ENCODE measurements at places on chromosomes 11 and 22. TPM values are rescaled to one million over a fixed set of nuclear protein-coding genes. Genes with fewer than 3 reads are reported as not detected.

The CCDC73 gene
- total RNA-seq, result not detected

The UPB1 gene
- under 0.01 TPM for total RNA-seq

The SLC37A2 gene
- total RNA-seq, result 1.7 TPM

The GGT5 gene
- 12.1 TPM for total RNA-seq

The PRRG4 gene
- 0.89 TPM for total RNA-seq

The HPS5 gene
- 47.5 TPM for total RNA-seq

The APOL4 gene
- 0.39 TPM for total RNA-seq

The FAM111B gene
- 4.2 TPM for total RNA-seq

The SMIM35 gene
- total RNA-seq, result not detected

The OR2AG2 gene
- total RNA-seq, result 0.10 TPM

The DNAJC4 gene
- 13.2 TPM for total RNA-seq

The CNGA4 gene
- total RNA-seq, result 0.17 TPM

The NCAM1 gene
- total RNA-seq, result 1.6 TPM

The TRMT2A gene
- total RNA-seq, result 63.3 TPM

The OR51E2 gene
- not detected for total RNA-seq

The SNX32 gene
- 4.0 TPM for total RNA-seq

The MUC2 gene
- not detected for total RNA-seq

The ZNF70 gene
- 7.8 TPM for total RNA-seq

The ALKBH3 gene
- total RNA-seq, result 17.1 TPM

The SCUBE2 gene
- total RNA-seq, result 1.3 TPM

The DDI1 gene
- total RNA-seq, result not detected

The GDPD4 gene
- total RNA-seq, result not detected

The RASSF10 gene
- not detected for total RNA-seq

The CD3D gene
- not detected for total RNA-seq

The HSCB gene
- total RNA-seq, result 10.4 TPM

The FZD4 gene
- total RNA-seq, result 29.6 TPM

The SYT9 gene
- 0.07 TPM for total RNA-seq

The OR9Q2 gene
- total RNA-seq, result not detected

The SLC3A2 gene
- 190 TPM for total RNA-seq

The OR51F2 gene
- not detected for total RNA-seq

The USH1C gene
- total RNA-seq, result not detected

The EHF gene
- total RNA-seq, result 0.20 TPM

The STIM1 gene
- total RNA-seq, result 48.1 TPM

The TMEM45B gene
- not detected for total RNA-seq

The CARD18 gene
- not detected for total RNA-seq

The SCGB1D2 gene
- not detected for total RNA-seq

The PIWIL4 gene
- 4.6 TPM for total RNA-seq

The OTOG gene
- total RNA-seq, result not detected

The ATM gene
- 123 TPM for total RNA-seq

The SYT13 gene
- total RNA-seq, result under 0.01 TPM

The CCDC90B gene
- 51.6 TPM for total RNA-seq

The HEPACAM gene
- not detected for total RNA-seq

The TUB gene
- 16.4 TPM for total RNA-seq

The TENM4 gene
- total RNA-seq, result 42.4 TPM

The GRIK4 gene
- under 0.01 TPM for total RNA-seq

The GNAZ gene
- total RNA-seq, result 3.1 TPM

The MMP7 gene
- total RNA-seq, result not detected

The TMEM134 gene
- total RNA-seq, result 51.5 TPM

The LINC01488 gene
- not detected for total RNA-seq

The UBE2L6 gene
- 46.3 TPM for total RNA-seq

The OR10A2 gene
- total RNA-seq, result not detected

The MPPED2 gene
- 0.20 TPM for total RNA-seq

The PKDREJ gene
- under 0.01 TPM for total RNA-seq

The IL17REL gene
- total RNA-seq, result not detected

The GAS2 gene
- 1.2 TPM for total RNA-seq

The MDK gene
- 9.6 TPM for total RNA-seq
